Lung microvascular endothelial cell (primary cell): ENCODE measurements at places on chromosomes 12 and 14. TPM values are rescaled to one million over a fixed set of nuclear protein-coding genes. Genes with fewer than 3 reads are reported as not detected.
A peak's percentile ranks its signal among the peaks of the same experiment; 100 is the strongest.

DNA sequence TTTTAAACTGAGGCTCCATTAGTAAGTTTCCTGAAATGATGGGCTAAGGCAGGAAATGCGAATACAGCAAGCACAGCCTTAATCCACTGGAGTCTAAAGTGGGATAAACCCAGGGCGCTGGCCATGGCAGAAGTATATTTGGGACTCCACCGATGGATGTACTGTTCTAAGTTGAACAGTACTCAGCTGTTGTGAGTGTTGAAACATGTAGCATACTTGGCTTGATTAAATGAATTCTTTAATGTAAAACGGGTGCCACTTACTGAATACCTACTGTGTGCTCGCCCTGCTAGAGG is 996 bp downstream of the SSPN start:
- DNase-seq: peak; percentile 7

Gene C1QL4
- total RNA-seq: not detected in 2 replicates

Gene RNF212B
- not detected in 2 replicates for total RNA-seq

Gene BDKRB2
- under 0.01 TPM in 2 replicates for total RNA-seq

DNA sequence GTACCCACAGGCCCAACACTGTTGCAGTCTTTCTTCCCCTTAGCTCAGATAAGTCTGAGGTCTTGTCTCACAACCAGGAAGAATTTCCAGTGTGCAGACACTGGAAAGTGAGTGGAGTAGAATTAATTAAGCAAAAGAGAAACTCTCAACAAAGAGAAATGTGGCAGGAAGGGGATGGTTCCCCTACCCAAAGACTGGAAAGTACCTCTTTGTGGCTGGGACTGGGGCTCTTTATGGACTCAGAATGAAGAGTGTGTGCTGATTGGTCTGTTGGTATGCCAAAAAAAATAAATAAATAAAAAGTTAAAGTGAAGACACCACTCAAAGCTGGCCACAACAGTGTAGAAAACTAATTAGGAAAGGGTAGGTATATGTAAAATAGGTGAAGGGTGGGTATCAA is 26.4 kb downstream of the GLIPR1L1 start:
- no peak for DNase-seq

Gene TAS2R20
- 1.1 and 1.8 TPM in 2 replicates for total RNA-seq
